ENCODE measurements at places on chromosomes 3 and 15. TPM values are rescaled to one million over a fixed set of nuclear protein-coding genes. Genes with fewer than 3 reads are reported as not detected.

POPDC2 gene
- total RNA-seq: 3.5 TPM

CPNE9 gene
- not detected for total RNA-seq

DCLK3 gene
- not detected for total RNA-seq

STX19 gene
- total RNA-seq: 5.5 TPM

RETNLB gene
- total RNA-seq: not detected

TMCO5A gene
- total RNA-seq: 0.35 TPM

DNA sequence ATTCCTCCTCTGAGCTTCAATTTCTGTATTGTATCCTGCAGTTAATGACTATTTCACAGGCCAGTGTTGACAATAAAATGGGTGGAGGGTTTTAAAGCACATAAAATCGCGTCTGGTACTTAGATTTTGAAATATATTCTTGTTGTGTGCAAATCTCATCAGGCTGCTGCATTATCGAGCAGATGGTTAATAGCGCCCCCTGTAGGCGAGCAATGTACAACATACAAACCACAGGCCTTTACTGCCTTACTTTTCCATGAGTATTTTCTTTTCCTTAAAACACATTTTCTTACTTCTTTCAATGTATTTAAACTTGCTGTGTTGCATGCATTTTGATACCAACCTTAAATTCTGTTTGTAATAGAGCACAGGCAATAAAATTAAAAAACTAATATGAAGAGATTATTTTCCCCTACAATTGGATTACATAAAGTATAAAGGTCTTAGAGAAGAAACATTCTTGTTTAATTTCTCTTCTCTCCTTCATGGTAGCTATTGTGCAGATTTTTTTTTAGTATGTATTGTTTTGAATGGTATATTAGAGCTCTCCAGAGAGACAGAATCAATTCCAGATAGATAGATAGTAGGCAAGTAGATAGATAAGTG is 608.4 kb downstream of the CADM2 start:
- no peak overlapping the region for H3K27ac ChIP-seq
- DNase-seq: no peak
- no peaks in the 10 kb centered on the region for H3K27me3 ChIP-seq

- no peak overlapping the region for H3K4me3 ChIP-seq
- H3K4me1 ChIP-seq: no peaks in the 10 kb centered on the region
- DNase-seq: no peak
- H3K27ac ChIP-seq: no peak overlapping the region
- no peaks in the 10 kb centered on the region for H3K36me3 ChIP-seq
Observed at GRCh38 chr15:95326431-95327182, 1003.9 kb upstream of the NR2F2 start.

DNA sequence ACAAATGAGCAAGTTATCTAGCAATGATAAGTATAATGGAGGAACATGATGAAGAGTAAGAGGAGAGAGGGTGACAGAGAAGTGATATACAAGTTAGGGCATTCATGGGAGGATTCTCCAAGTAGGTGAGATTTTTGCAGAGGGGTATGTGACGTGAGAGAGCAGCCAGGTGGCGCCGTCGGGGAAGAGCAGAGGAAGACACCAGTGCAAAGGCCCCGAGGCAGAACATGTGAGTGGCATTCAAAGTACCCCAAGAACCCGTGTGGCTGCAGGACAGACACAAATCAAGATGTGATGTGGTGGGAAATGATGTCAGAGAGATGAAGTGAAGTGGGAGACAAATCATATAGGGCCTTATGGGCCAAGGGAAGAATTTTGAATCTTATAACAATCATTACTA is 81.8 kb upstream of the GRM7 start:
- no peak overlapping the region for H3K27ac ChIP-seq
- no peak for DNase-seq
- no peaks in the 10 kb centered on the region for H3K4me1 ChIP-seq
- H3K36me3 ChIP-seq: no peaks in the 10 kb centered on the region

- H3K4me1 ChIP-seq: peaks cover 19% of the 10 kb centered on the region
- DNase-seq: no peak
- H3K36me3 ChIP-seq: peaks cover 3% of the 10 kb centered on the region
- no peaks in the 10 kb centered on the region for H3K27me3 ChIP-seq
Observed at GRCh38 chr15:66389859-66390381, 3.2 kb downstream of the MAP2K1 start.

DNA sequence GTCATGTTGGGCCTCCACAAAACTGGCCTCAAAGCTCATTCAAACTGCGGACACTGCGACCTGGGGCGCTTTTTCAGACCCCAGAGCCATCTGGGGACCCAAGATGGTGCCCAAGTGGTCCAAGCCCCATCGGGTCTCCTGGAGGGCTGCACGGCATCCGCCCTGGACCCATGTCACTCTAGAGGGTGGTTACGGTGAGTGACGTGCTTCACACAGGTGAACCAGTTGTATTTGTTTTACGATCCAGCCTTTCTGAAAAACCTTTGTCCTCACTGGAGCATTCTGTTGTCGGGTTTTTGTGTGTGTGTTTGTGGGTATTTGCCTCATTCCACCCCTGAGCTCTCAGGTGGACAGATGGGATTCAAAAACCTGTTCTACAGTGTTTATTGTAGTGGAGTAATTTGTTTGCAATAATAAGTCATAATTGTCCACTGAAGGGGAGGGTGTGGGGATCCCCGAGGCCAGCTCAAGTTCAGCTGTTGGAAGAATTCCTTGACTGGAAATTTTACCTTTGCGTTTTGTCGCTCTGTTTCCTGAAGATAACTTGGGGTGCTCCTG is 1.9 kb downstream of the SLC51A start:
- H3K4me1 ChIP-seq: peaks cover 12% of the 10 kb centered on the region
- H3K27ac ChIP-seq: no peak overlapping the region
- no peaks in the 10 kb centered on the region for H3K36me3 ChIP-seq
- H3K27me3 ChIP-seq: no peaks in the 10 kb centered on the region

GRCh38 chr3:22980346-22980745 is 222.8 kb upstream of the UBE2E2 start:
- no peak overlapping the region for H3K27ac ChIP-seq
- peaks cover 15% of the 10 kb centered on the region for H3K4me1 ChIP-seq
- H3K27me3 ChIP-seq: no peaks in the 10 kb centered on the region
- peak; percentile 63 for DNase-seq

- no peaks in the 10 kb centered on the region for H3K4me1 ChIP-seq
- no peak for DNase-seq
- no peak overlapping the region for H3K4me3 ChIP-seq
- no peaks in the 10 kb centered on the region for H3K36me3 ChIP-seq
- no peak overlapping the region for H3K27ac ChIP-seq
Observed at GRCh38 chr3:7728566-7729519, 772.8 kb upstream of the LMCD1 start.

GRCh38 chr15:67820992-67821783 is 4.1 kb upstream of the SKOR1 start:
- no peak overlapping the region for H3K4me3 ChIP-seq
- H3K36me3 ChIP-seq: no peaks in the 10 kb centered on the region
- no peak overlapping the region for H3K27ac ChIP-seq
- no peak for DNase-seq
- H3K27me3 ChIP-seq: no peaks in the 10 kb centered on the region

- H3K36me3 ChIP-seq: no peaks in the 10 kb centered on the region
- peaks cover 11% of the 10 kb centered on the region for H3K27me3 ChIP-seq
- no peak for DNase-seq
- no peak overlapping the region for H3K4me3 ChIP-seq
Observed at GRCh38 chr3:141094790-141095545, 43.8 kb downstream of the SPSB4 start.

DNA sequence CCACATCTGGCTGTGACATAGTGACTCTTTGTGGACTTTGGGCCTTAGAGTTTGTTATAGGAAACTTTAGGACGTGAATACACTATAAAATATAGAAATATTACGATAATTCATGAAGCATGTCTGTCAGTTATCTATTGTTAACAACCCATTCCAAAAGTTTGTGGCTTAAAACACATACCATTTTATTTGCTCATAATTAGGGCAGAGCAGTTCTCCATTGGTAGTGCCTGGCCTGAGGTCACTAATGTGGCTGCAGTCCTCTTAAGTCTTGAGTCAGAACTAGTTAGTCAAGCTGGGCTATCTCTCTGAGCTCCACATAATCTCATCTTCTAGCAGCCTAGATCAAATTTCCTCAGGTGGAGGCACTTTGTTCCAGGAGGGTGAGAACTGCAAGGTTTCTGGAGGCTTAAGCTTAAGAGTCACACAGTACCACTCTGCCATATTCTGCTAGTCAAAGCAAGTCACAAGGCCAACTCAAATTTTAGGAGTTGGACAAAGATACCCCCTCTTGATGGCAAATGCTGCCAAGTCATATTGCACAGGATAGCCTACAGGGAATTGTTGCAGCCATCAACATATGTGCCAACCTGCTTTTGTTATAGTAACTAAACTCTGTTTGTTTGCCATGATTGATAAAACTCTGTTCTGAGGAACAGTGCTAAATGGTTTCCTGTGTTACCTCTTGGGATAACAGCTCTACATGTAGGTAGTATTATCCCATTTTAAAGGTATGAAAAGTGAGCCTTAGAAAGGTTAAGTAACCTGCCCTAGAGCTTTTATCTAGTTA is 8.7 kb downstream of the ATXN7 start:
- no peaks in the 10 kb centered on the region for H3K36me3 ChIP-seq
- H3K4me3 ChIP-seq: peak overlapping the region; percentile 26
- H3K4me1 ChIP-seq: peaks cover 30% of the 10 kb centered on the region

DNA sequence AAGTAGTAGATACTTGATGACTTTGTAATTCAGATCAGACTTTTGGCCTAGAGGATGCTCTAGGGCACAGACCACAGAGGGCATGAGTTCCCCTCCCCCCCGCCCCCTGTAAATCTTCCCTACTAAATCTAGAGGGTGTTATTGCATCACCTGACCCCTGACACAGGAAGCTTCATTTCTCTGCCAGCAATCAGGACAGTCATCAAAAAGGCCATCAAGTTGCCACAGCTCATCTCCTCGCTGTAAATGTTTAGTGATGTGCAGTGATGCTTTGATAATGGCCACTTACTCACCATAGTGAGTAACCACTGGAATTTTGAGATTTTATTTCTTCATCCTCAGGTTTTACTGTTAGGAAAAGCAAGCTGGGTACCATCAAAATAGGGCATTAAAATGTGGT is 289.2 kb upstream of the CHRM5 start:
- no peak overlapping the region for H3K27ac ChIP-seq
- no peaks in the 10 kb centered on the region for H3K36me3 ChIP-seq
- no peaks in the 10 kb centered on the region for H3K27me3 ChIP-seq

GRCh38 chr3:54305409-54306099 is 183.2 kb downstream of the CACNA2D3 start:
- H3K4me1 ChIP-seq: no peaks in the 10 kb centered on the region
- H3K36me3 ChIP-seq: no peaks in the 10 kb centered on the region
- DNase-seq: no peak
- H3K4me3 ChIP-seq: no peak overlapping the region

GRCh38 chr3:170012683-170013400 is 25.0 kb upstream of the GPR160 start:
- DNase-seq: no peak
- no peak overlapping the region for H3K27ac ChIP-seq
- no peaks in the 10 kb centered on the region for H3K27me3 ChIP-seq

- no peak within 1 kb of the TSS for H3K4me3 ChIP-seq
- peaks cover 23% of the 10 kb centered on the region for H3K4me1 ChIP-seq
- no peak within 1 kb of the TSS for H3K27ac ChIP-seq
- no peaks in the 10 kb centered on the region for H3K27me3 ChIP-seq
- DNase-seq: no peak
Observed at GRCh38 chr15:74173380-74174218, at the start of gene ISLR. TSS of gene ISLR (plus strand) at chr15:74173710. CDS start at chr15:74174859, 1,149 bp downstream.

DNA sequence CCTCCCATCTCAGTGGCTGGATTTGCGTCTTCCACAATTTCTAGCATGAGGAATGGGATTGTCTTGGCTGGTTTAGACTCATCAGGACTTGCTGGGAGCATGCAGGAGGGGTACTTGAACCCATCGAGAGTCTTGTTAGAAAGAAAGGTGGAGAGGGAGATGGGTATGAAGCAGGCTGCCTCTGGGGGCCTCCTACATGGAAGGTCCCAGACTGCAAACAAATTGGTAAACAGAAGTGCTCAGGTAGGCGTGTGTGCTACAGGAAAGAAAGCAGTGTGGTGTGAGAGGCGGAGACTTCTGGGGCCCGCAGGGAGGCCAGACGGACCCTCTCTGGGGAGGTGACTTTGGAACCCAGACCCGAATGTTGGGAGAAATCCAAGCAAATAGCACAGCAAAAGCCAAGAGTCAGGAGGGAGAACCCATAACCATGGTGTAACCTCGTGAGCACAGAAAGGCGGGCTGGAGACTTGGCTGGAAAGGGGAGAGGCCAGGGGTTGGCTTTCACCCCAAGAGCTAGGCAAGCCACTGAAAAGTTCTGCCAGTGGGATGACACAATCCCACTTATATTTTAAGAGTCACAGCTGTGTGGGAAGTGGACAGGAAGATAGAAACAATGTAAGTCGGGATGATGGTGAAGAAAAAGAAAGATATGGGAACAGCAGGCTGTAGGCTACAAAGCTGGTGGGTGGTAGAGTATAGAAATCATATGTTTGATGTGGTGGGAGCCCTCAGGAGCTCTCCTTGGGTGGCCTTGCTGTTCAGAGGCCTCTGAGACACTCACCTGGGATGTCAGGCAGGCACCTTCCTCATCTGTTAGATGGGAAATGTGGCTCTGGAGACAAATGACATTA is 130.1 kb upstream of the PRR20G start:
- H3K4me3 ChIP-seq: no peak overlapping the region
- H3K4me1 ChIP-seq: no peaks in the 10 kb centered on the region
- no peak overlapping the region for H3K27ac ChIP-seq

GRCh38 chr3:14771593-14772497 is 46.9 kb upstream of the FGD5 start:
- no peaks in the 10 kb centered on the region for H3K36me3 ChIP-seq
- no peak for DNase-seq
- no peak overlapping the region for H3K27ac ChIP-seq
- H3K4me3 ChIP-seq: no peak overlapping the region

DNA sequence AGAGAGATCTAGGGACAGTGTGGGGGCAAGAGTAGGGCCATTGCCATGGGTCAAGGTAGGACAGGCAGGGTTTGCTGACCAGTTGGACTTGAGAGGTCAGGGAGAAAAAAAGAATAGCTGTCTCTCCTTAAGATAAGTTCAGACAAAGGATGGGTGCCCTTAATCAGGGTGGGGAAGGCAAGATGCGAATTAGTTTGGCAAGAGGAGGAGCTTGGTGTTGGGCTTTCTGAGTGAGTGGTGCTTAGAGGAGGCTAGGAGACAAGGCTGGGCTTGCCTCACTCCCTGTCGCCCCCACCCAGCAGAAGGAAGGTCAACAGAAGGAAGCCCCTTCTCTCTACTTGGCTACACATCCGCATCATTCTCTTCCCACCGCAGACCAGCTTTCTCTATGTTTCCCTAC is 53.9 kb upstream of the CTDSPL start:
- no peak overlapping the region for H3K27ac ChIP-seq
- no peaks in the 10 kb centered on the region for H3K36me3 ChIP-seq
- DNase-seq: no peak
- H3K4me3 ChIP-seq: no peak overlapping the region

GRCh38 chr3:5309171-5309570 is 121.7 kb downstream of the EDEM1 start:
- H3K27ac ChIP-seq: no peak overlapping the region
- no peak overlapping the region for H3K4me3 ChIP-seq
- no peaks in the 10 kb centered on the region for H3K36me3 ChIP-seq

DNA sequence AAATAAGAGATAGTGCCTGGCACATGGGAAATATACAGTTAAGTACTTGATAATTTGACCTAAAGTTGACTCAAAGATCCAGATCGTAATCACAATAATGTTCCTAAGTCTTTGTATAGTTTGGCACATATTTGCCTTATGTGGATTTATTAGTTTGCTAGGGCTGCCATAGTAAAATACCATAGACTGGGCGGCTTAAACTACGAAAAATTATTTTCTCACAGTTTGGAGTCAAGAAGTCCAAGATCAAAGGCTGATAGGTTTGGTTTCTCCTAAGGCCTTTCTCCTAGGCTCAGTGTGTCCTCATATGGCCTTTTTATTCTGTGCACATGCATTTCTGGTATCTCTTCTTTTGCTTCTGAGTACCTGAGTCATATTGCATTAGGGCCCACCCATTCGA is 453.7 kb downstream of the NAALADL2 start:
- no peaks in the 10 kb centered on the region for H3K4me1 ChIP-seq
- H3K27ac ChIP-seq: no peak overlapping the region
- H3K36me3 ChIP-seq: no peaks in the 10 kb centered on the region

Data from PC-9 (cell line).